Mesothelial cell of epicardium (in vitro differentiated cells): ENCODE measurements at places on chromosomes 12 and 14.
A peak's percentile ranks its signal among the peaks of the same experiment; 100 is the strongest.

GRCh38 chr14:90451961-90452360, 55.1 kb downstream of the CALM1 start:
- DNase-seq = no peak

DNA sequence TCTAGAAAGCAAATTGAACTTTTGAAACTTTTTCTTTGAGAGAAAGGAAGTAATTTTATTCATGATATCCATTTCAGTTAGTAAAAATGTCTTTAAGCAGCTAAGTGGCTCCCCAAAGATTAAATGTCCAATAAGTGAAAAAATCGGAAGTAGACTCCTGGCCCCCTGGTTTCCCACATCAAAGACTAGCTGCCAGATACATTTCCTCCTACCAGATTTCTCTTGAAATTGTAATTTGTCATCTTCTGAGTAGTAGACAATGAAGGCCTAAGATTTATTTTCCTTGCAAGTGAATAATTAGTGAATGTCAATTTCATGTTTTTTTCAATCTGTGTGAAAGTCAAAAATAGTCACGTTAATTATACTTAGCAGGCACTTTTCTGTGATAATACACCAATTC, 321.9 kb downstream of the SYT1 start:
- DNase-seq = no peak

GRCh38 chr14:69703047-69704039, 63.6 kb upstream of the SRSF5 start:
- no peak for DNase-seq

- no peak for DNase-seq
Observed at GRCh38 chr12:109557200-109557599, 16.1 kb downstream of the MMAB start.

GRCh38 chr14:51382506-51382905, 142.5 kb downstream of the TMX1 start:
- no peak for DNase-seq

DNA sequence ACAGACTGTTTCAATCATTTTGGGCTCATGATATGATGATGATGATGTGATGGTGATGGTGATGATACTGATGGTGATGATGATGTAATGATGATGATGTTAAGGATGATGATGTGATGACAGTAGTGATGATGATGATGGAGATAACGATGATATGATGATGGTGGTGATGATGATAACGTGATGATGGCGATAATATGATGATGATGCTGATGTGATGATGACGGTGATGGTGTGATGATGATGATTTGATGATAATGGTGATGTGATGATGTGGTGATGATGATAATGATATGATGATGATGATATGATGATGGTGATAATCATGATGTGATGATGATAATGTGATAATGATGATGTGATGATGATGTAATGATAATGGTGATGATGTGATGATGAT, 612.6 kb downstream of the AACS start:
- no peak for DNase-seq

DNA sequence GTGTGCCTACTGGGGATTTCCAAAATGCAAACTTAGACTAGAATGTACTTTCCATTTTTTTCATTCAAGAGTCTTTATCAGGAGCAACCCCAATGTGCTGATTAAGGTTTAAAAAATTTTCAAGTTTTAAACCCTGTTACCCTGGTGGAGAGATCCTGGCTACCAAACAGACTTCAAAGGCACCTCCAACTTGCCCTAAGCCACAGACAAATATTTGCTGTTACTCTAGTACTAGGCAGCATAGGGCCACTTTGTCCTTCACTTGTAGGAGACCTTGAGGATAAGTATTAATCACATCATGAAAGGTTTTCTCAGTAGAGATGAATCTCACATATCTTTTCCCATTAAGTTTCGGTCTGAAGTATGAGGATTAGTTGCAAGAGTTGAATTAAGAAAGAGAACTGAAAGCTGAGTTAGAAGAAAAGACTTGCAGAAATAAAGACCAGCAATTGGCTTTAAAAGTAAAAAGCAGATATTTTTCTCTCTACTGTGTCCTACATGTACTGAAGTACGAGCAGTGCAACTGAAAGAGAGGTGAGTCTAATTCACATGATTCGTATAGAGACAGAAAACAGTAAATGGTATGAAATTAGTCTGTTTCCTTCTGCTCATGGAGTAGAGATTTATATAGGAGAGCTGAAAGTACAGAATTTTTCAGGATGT, 28.3 kb downstream of the NTN4 start:
- no peak for DNase-seq

GRCh38 chr12:29611906-29612305, 114.4 kb upstream of the OVCH1 start:
- DNase-seq = no peak

DNA sequence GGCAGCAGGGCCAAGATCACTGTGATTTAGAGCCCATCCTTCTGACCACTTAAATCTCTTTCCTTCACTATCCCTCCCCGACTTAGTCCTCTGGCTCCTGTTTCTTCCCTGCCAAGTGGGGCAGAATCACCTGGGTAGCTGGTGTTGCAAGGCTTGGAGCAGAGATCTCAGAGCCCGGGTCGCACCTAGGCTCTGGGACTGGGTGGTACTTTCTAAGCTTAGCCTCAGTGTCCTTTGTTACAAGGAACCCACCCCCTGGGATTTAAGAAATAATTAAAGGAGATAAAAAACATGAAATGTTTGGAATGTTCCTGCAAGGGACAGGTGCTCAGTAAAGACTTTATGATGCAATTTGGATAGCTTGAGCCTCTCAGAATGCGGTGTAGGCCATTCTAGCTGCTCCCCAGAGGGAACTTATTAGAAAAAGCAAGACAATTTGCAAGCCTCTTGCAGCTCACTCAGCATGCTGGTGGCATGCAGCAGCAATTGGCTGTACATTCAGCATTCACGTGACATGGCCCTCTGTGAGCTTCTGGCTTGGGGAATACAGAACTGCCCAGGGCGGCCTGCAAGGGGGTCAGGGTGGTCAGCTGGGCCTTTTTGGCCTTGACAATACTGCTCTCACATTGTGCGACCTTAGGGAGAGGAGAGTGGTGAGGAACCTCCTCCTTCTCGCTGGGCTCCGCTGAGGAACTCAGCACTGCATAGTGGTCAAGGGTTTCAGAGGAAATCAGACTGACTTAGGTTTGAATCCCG, 16.8 kb downstream of the C14orf132 start:
- peak; percentile 33 for DNase-seq

GRCh38 chr14:48584031-48584430, 908.6 kb upstream of the MDGA2 start:
- DNase-seq = no peak
